Esophagus squamous epithelium (tissue), 5 donors: ENCODE measurements at places on chromosomes 7 and 10.

DNA sequence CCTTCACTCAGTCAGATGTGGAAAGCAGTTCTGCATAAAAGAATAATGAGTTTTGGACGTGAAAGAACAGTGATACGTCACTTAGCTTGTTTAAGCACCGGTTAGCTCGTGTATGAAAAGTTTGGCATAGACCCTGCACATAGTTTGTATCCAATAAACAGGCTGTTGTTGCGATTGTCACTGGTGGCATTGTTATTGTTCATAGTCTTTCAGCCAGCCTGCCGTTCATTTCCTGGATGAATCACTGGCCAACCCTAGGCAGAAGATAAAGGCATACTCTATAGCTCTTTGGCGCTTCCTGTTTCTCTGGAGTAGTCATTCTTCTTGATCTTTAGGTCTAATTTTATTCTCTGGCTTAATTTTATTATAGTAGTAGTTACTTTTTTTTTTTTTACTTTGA, 57.8 kb upstream of the ANKRD30A start:
- DNase-seq: no peak

GRCh38 chr10:94066411-94066810, 72.7 kb downstream of the PLCE1 start:
- DNase-seq: no peak

GRCh38 chr7:8115547-8116402, 146.2 kb downstream of the ICA1 start:
- no peak for DNase-seq

GRCh38 chr10:63760034-63760707, 239.0 kb downstream of the REEP3 start:
- no peak for DNase-seq

DNA sequence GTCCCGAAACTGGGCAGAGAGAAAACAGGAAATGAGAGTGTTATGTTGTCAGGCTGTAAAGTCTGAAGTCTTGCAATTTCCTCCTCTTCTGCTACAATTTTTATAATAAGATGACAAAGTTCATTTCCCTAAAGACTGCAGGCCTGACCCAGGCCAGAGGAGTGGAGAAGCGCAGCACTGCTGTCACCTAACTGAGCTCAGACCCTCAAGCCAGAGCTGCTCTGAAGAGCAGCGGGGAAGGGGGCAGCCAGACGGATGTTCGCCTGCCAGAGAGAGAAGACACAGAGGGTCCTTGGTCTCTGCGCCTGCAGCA, 12.6 kb upstream of the AOAH start:
- DNase-seq: no peak
